Right renal cortex interstitium (tissue), 3 donors: ENCODE measurements at places on chromosomes 2 and 18.

GRCh38 chr2:164565359-164565758 lies 55.9 kb downstream of the GRB14 start:
- no peak for DNase-seq

GRCh38 chr2:194252127-194252526 lies 1404.9 kb upstream of the SLC39A10 start:
- no peak for DNase-seq

- no peak for DNase-seq
Measured at GRCh38 chr2:231781798-231782726, 980 bp upstream of the PDE6D start.

- no peak for DNase-seq
Measured at GRCh38 chr2:169131587-169132512, 62.5 kb downstream of the DHRS9 start.

- no peak for DNase-seq
Measured at GRCh38 chr18:42100911-42101310, 145.9 kb downstream of the PIK3C3 start.

GRCh38 chr2:1039549-1039948 lies 88.9 kb downstream of the SNTG2 start:
- no peak for DNase-seq

GRCh38 chr2:166765141-166765540 lies 123.1 kb upstream of the XIRP2 start:
- no peak for DNase-seq

GRCh38 chr18:55672574-55673361 lies 84.8 kb upstream of the TCF4 start:
- DNase-seq, result no peak

DNA sequence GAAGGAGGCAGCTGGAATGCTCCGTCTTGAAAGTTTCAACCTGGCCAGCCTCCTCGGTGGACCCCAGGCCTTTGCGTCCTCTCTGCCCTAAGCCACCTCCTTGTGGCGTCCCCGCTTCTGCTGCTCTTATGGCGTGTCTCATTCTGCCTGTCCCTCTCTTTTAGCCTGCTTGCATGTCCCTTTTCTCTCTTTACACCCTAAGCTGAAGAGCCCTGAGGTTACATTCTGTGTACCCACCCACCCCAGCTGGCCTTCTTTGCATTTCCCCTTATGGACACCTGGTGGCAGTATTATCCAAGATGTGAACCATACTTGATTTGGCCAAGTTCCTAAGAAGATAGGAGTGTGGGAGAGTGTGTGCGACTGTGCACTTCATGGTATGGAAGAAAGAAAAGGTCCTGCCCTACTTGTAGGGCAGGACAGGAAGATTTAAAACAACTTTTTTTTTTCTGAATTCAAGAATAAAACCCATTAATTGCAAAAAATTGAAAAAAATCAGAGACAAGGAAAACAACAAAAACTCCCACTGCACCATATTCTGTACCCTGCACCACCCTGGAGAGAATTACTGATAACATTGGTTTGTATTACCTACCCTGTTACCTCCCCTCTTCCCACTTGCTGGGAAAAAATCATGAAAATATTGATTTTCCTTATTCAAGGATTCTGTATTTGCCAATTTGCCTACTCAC lies 77.4 kb downstream of the DYSF start:
- DNase-seq, result no peak

- no peak for DNase-seq
Measured at GRCh38 chr2:232438951-232439757, 16.8 kb upstream of the ALPI start.

GRCh38 chr2:72959554-72959953 lies 42.2 kb downstream of the EMX1 start:
- DNase-seq, result no peak

DNA sequence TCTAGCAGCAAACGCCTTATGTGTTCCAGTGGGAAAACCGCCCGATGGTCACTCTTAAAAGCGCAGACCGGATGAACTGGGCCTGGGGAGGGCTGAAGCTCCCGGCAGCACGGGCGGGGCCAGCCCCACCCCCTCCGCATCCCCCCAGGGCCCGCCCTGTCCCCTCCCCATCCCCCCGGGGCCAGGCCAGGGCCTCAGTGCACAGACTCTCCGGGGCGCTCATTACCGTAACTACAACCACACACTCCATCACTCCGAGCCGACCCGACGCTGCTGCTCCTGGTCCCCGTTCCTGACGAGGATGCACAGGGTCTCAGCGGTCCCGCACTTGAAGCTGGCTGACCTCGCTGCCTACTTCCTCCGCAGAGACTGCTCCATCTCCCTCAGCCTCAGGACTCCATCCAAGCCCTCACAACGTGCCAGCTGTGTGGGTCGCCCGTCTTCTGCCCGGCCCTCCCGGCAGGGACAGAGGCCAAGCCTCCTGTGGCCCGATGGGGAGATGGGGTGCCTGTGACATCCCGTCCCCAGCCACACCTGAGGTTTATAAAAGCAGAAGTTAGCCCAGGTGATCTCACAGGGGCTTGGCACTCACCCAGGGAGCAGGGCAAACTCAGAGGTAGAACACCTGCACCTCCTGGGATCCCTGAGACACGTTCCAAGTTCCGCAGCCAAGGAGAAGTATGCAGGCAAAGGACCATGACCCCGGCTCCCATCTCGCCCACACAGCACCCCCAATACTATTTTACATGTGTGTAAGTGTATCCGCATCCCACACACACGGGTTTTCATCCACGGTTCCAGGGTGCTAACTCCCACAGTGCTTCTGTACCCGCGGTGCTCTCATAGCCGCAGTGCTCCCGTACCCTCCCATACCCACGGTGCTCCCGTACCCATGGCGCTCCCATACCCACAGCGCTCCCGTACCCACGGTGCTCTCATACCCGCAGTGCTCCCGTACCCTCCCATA lies 36.0 kb downstream of the SLC66A2 start:
- DNase-seq, result no peak

DNA sequence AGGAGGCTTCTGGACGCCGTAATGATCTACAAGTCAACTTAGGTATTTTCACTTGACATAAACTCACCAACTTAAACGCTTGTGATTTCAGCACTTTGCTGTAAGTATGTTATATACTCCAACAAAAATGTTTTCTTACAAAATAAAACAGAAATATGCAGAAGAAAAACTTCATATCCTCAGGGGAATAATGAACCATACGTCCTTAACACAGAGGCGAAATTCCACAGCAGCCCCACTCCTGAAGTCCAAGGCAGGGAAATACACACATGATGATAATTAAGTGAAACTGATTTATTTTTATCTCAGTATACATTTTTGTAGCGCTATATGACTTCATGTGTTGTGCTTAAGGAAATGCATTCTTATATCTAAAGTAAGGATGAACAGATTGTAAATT lies 335.4 kb upstream of the VWC2L start:
- DNase-seq, result no peak

DNA sequence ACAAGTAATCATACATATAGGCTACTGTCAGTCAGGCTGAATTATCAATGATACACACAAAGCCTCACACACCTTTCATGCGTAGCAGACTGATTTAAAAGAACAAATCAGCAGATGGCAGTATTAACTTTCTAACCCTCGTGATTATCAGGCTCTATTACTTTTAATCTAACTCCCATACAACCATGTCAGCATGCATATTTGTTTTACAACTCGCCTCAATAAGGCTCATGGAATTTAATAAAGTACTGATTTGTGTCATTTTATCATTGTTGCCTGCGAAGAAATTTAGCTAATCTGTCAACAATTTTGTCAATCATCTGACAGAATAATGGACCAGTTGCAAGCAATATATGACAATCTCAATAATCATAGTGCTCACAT lies 82.8 kb downstream of the SLC25A12 start:
- DNase-seq, result no peak

- DNase-seq, result no peak
Measured at GRCh38 chr2:129881786-129882396, 97.6 kb upstream of the RAB6C start.

DNA sequence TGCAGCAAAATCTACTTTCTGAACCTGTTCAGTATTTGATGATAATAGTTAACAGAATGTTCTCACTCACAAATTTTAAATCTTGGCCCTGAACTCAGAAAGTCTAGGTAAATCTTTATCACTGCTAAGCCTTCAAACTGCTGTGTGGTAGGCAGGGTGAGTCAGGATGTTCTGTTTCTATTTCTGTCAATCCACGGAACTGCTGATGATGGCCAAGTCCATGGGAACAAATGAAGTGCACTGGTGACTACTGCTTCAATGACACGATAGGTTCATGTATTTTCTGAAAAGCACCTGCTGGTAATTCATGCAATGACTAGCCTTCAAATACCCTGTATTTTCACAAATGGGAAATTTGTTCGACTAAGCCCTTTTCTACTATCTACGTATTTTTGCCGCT lies 14.2 kb downstream of the NIFK start:
- DNase-seq, result no peak

DNA sequence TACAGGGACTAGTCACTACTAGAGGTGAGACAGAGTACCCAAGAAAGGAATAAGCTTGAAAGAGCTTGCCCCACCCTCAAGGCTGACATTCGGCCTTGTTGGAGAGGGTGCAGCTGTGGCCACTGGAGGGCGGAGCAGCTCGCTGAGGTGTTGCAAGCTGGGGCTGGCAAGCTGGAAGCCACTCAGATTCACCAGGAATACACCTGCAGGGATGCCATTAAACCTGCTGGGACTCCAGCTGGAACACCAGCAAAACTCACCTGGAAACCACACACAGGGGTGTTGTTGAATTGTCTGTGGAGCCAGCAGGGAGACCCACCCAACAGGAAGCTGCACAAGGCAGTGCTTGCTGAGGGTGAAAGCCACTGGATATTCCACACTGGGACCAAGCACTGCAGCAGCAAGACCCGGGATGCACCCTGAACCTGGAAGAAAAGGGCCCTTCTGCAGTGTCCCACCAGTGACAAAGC lies 26.1 kb downstream of the KCTD18 start:
- no peak for DNase-seq

- DNase-seq, result no peak
Measured at GRCh38 chr2:45938649-45939511, 287.4 kb downstream of the PRKCE start.

- no peak for DNase-seq
Measured at GRCh38 chr2:207073412-207073800, 92.3 kb downstream of the KLF7 start.

DNA sequence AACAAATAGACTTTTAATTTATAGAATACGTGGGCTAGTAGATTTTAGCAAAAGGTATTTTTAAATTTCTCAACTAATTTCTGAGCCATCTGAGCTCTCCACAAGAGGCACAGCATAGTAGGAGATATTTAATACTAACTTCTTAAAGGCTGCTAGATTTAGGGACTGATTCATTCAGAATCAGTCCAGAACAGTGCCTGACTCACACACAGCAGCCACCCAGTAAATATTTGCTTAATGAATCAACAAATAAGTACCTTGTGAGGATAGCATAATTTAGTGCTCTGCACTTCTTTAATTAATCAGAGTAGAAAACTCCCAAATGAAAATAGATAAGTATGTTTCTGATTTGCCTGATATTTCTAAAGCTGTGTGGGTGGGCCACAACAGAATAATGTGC lies 35.6 kb upstream of the SYT4 start:
- no peak for DNase-seq

DNA sequence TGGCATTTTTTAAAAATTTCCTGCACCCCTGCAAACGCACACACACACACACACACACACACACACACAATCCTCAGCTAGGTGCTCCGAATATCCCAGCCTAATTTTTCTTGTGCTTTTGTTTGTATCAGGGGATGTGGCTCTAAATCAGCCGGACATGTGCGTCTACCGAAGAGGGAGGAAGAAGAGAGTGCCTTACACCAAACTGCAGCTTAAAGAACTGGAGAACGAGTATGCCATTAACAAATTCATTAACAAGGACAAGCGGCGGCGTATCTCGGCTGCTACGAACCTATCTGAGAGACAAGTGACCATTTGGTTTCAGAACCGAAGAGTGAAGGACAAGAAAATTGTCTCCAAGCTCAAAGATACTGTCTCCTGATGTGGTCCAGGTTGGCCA lies 1.8 kb downstream of the HOXD13 start:
- DNase-seq, result no peak

DNA sequence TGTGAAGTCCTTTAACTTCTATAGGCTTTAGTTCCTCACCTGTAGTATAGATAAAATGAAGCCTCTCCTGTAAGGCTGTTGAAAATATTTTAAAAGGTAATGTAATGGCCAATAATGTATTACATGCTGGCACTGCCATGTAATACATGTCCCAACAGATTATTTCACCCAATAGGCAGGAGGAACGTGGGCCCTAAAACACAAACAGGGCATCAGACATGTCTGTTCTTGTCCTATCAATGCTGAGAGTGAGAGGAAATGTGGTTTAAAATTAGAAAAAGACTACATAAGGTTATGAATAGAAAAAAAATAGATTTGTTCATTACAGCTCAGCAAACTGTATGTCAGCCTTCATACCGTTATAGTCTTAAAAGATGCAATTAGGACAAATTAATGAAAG lies 492.7 kb upstream of the DDX18 start:
- DNase-seq, result no peak

- no peak for DNase-seq
Measured at GRCh38 chr2:144456680-144457079, 63.2 kb downstream of the ZEB2 start.

DNA sequence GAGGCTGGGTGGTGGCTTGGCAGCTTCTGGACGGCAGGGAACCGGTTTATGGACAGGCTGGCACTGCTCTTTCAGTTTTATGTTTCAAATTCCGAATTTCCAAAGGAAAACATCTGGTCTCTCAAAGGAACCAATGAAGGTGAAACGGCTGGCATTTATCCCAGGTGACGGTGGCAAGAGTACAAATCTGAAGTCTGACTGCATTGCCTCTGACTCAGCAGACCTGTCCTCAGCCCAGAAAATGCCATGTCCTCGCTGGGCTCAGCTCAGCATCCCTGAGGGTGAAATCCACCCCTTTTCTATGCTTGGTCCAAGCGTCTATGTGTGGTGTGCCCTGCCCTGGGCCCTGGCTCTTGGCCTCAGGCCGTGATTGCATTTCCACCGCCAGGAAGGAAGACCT lies 38.1 kb downstream of the NAPG start:
- no peak for DNase-seq

DNA sequence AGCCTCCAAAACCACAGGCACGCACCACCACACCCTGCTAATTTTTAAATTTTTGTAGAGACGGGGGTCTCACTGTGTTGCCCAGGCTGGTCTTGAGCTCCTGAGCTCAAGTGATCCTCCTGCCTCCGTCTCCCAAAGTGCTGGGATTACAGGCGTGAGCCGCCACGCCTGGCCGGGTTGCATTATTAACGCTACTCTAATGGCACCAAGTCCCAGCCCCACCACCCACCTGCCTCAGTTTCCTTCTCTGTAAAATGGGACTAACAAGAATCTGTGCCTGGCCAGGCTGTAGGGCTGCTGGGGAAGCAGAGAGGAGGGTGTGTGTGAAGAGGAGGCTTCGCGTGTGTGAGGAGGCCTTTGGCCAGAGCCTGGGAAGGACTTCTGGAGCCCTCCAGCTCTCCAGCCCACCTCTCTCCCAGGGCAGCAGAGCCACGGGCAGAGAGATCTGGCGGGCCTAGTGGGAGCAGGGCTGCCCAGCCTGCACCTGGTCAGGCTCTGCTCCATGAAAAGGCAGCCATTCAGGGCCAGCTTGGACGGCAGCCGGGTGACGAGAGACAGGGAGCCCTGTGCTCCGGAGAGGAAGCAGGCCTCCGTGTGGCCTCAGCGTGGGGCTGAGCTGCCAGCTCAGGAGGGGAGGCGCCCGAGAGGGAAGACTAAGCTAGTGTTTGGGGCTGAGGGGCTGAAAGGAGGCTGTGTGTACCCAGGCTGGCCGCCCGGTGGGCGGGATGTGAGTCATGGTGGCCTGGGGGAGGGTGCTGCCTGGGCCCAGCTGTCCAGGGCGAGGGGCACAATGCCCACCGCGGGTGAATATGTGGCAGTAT lies 7.4 kb upstream of the B3GNT7 start:
- DNase-seq, result no peak
